ENCODE measurements at places on chromosomes 1 and 21.

DNA sequence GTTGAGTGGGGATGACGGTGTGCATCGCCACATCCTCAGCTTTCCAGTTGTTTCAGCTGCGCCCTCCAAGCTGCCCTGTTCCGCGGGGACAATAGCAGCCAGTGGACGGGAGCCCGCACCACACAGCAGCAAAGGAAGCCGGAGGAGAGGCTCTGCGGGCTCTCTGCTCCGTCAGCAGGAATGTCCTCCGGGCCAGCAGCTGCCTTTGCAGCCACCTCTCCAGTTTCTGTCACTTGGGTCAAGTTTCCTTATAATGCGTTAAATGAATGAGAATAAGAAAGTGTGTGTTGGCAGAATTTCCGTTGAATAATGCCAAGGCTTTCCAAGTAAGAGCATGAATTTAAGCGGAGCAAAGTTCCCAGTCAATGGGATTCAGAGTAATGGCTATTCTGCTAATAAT, 263.3 kb downstream of the KIF26B start:
- no peak for DNase-seq

DNA sequence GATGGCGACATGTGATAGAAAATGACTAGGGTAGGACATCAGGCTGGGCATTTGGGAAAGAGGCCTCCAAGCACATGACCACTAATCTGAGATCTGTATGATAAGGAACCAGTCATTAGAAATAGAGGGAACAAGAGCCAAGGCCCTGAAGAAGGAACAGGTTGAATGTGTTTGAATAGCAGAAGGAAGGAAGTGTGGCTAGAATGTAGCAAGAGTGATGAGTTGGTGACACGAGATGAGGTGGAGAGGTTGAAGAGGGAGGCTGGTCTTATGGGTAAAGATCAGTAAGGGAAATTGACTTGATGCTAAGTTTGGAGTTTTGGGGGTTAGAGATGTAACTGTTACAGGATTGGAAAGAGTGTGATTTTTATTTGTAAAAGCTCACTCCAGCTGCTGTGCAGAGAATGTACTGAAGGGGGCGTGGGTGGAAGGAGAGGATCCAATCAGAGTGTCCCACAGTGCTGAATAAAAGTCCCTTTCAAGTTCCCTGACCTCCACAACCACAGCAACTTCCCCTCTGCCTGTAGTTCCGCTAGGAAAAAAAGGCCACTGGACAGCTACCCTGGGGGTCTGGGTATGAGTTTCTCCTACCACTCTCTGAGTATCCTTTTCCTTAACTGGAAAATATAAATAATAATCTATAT, 295.0 kb downstream of the OMA1 start:
- DNase-seq = peak; percentile 41

DNA sequence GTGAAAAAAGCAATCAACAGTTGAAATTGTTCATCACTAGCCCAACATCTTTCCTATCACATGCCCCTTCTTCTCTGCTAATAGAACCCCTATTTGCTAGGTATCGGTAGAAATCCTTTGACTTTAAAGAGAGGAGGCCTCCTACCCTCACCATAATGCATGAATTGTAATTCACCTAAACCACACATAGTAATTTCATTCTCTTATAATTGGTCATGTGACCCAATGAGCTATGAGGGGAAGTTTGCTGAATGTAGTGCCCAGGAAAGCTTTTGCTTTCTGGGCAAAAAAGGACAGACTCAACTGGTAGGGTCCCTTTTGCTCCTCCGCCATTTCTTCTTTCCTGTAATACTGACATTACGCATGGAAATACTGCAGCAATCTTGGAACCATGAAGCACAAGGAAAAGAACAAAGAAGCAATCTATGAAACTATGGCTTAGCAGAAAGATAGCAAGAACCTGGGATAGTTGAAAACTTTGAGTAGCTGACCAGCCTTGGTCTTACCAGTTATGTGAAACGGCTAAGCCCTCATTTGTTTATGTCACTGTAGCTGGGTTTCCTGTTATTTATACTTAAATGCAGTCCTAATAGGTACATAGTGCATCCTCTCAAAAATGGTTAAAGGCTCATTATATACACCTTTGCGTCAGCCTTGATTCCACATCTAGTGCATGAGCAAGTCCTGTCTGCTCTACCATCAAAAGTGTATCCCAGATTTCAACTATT, 10.2 kb upstream of the CHI3L2 start:
- DNase-seq = no peak

DNA sequence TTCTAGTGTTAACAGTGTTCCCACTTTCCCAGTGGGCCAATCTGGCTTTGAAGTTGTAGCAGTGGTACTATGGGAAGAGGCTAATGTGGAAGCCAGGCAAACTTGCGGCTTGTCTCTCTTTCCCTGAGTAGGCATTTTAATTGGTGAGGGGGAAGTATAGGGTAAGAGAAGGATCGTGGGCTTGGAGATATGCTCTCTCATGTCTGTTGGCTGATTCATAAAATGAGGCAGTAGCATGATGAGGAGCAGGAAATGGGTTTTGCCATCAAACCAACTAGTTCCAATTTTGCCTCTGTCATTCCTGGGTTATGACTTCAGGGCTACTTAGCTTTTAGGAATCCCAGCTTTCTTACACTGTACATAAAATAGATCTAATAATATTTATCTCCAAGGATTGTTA, 12.1 kb downstream of the C8A start:
- DNase-seq = no peak

Data from K562 (cell line).